8988T (cell line): ENCODE measurements at places on chromosomes 16 and 17.
A peak's percentile ranks its signal among the peaks of the same experiment; 100 is the strongest.

DNA sequence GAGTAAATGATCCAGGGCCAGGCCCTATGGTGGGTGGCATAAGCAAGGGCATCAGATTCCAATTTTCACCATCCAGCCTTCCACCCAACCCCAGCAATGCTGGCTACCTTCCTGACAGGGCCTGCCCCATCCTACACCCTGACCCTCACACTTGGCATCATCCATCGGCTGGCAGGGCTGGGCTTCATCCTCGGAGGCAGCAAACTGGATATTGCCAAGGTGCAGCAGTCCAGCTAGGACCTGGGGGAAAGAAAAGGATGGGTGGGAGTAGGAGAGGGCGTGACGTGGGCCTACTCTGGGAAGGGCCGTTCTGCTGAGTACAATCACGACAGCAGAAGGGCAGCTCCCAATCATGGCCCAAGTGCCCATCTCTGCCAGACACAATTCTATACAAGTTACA, 23.5 kb downstream of the MYO19 start:
- no peak for DNase-seq

DNA sequence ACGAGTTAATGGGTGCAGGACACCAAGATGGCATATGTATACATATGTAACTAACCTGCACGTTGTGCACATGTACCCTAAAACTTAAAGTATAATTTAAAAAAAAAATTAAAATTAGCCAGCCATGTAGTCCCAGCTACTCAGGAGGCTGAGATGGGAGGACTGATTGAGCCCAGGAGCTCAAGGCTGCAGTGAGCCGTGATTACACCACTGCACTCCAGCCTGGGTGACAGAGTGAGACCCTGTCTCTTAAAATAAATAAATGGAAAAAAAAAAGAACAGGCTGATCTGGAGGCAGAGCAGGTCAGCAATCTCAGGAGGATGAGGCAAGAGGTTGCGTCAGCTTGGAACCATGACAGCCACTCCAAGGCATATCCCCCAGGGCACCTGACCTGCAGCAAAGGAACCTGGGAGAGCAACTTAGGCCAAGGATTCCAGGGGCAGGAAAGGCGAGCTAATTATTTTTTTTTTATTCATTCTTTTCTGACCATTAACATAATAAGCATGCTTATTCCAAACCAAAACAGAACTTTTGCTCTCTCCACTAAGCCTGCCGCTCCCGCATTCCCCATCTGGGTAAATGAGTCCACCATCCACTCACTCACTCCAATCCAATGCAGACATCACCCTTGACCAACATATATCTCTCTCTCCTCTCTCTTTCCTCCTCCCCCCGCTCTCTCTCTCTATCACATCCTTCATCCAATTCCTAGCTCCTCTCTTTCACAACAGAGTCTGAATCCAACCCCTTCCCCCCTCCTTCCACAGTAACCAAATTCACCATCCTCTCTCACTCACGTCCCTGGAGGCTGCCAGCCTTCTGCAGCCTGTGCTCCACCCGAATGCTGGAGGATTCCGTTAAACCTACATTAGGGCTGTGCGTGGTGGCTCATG, 47.7 kb downstream of the TK2 start:
- DNase-seq, result no peak

GRCh38 chr17:45906927-45907622, 12.7 kb downstream of the MAPT start:
- DNase-seq, result no peak

GRCh38 chr16:68902003-68902968, 59.0 kb downstream of the TANGO6 start:
- no peak for DNase-seq

DNA sequence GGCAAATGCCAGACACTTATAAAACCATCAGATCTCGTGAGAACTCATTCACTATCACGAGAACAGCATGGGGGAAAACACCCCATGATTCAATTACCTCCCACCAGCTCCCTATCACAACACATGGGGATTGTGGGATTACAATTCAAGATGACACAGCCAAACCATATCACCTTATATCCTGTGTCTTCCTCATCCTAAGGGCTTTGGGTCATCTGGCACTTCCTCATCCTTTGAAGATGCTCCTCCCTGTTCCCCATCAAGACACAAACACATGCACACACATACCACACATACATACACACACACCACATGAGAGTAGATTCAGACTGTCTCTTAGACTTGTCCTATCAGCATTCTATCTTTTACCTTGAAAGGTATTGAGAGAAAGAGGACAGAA, 2.8 kb upstream of the PMFBP1 start:
- DNase-seq, result no peak

- DNase-seq, result no peak
Observed at GRCh38 chr16:48126801-48127644, 28.8 kb downstream of the ABCC12 start.

DNA sequence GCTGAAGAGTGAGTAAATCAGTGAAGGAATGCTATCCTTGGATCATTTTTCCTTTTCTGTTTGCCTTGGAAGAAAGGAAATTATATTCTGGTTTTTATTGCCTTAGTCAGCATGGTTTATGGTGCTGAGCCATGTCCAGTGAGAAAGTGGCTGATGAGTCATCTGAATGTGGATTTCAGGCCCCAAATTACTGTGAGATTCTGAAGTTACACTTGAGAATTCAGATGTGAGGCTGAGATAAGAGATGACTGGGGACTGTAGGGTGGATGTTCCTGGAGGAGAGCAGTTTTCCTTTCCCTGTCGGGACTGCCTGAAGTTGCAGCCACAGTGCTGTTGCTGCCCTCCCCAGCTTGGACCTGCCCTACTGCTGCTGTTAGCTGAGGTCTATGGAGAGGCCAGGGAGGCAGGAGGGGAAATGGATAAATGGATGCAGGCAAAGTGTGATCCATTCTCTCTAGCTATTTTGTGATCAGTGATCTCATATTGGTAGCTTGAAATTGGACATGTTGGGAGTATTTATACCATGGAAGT, 4.2 kb upstream of the MAP3K14 start:
- peak; percentile 61 for DNase-seq

GRCh38 chr17:80637048-80637781, 92.6 kb downstream of the RPTOR start:
- no peak for DNase-seq

GRCh38 chr16:641326-642188, at the start of gene MCRIP2:
TSS of gene MCRIP2 (plus strand) at chr16:641828. CDS start at chr16:641992, 164 bp downstream.
- peak; percentile 96 for DNase-seq

- DNase-seq, result no peak
Observed at GRCh38 chr16:74570412-74571301, 36.3 kb downstream of the GLG1 start.

DNA sequence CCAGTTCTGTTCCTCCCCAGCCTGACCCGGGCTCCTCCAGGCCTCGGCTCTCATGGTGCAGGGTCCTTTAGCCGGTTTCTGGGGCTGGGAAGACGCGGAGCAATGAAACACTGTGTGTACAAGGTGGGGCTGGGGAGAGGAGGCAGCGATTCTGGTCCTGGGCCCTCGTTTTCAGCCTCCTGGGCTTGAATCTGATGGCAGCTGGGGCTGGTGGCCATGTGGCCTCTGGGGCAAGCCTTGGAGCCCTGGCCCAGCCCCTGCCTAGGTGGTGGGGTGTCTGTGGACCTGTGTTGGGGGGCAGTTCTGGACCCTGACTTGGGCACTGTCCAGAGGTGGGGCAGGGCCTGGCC, 4.1 kb downstream of the FOXJ1 start:
- DNase-seq, result no peak

- no peak for DNase-seq
Observed at GRCh38 chr17:82195675-82196672, 16.7 kb downstream of the CCDC57 start.

DNA sequence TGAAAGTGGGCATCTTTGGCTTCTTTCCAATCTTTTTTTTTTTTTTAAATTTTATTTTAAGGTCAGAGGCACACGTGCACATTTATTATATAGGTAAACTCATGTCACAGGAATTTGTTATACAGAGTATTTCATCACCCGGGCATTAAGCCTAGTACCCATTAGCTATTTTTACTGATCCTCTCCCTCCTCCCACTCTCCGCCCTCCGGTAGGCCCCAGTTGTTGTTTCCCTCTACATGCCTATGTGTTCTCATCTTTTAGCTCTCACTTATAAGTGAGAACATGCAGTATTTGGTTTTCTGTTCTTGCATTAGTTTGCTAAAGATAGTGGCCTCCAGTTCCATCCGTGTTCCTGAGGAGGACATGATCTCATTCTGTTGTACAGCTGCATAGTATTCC, 108.5 kb downstream of the CYB561 start:
- DNase-seq, result no peak

DNA sequence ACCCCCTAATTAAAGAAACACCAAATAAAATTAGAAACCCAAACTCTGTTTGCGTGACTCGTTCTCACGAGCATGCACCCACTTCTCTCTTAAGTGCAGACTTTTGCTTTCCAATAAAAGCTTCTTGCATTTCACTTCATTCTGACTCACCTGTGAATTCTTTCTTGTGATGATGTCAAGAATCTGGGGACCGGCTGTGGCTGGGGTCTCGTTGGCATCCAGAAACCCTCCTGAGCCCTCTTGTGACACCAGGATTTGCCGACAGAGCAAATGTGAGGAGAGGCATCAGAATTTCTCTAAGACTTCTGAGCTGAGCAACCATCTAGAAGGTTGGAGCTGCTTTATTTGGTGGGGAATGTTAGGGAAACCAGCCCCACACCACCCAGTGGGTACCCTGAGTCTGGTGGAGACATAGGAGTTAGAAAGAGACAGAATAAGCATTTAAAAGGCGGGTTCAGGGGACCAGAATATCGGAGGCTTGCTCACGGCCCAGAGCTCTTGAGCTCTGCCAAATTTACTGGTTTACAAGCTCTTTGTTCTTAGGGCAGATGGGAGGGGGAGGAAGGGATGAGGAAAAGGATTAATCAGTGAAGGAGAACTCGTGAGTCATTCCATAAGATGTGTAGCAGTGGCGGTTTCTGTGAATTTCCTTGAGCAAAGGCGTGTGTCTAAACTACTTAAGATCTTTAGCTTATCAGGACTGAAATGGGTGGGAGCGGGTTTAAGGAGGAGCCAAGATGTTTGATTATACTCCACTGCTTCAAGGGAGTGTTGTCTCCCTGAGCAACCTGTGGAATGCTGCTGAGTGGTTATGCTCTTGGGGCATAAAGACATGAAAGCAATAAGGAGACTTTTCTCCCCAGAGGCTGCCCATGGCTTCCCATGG, 24.2 kb upstream of the TMC5 start:
- no peak for DNase-seq

GRCh38 chr17:8455665-8456209, 20.1 kb downstream of the NDEL1 start:
- DNase-seq, result no peak

DNA sequence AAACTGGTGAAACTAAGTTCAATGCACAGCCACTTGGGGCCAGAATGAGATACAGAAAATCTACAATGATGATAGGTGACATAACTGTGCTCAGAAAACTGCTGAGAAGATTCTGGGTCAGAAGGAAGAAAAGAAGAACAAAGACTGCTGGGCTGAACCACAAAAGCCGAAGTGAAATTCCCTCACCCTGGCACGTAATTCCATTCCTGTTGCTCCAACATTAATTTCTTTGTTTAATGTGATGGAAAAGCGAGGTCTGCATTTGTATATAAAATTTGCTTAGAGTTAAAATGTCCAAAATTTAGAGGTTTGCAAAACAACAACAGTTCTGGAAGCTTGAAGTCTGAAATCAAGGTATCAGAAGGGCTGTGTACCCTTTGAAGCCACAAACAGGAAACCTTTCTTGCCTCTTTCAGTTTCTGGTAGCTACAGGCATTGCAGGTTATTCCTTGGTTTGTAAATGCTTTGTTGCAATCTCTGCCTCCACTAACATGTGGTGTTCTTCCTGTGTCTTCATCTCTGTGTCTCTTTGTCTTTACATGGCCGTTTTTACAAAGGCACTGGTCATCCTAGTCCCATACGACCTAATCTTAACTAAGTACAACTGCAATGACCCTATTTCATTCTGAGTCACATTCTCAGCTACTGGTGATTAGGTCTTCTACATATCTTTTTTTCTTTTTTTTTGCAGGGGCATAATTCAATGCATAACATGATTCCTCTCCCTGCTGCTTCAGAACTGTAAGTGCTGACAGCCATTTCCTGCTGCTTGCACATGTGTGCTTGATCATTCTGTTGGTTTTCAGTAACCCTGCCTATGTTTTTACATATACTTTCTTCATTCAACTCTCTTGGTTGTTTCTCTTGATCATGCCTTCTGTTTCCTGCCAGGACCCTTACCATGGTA, 603.0 kb upstream of the CDH8 start:
- DNase-seq, result no peak

- DNase-seq, result no peak
Observed at GRCh38 chr16:5916711-5917191, 819.2 kb upstream of the EEF2KMT start.

DNA sequence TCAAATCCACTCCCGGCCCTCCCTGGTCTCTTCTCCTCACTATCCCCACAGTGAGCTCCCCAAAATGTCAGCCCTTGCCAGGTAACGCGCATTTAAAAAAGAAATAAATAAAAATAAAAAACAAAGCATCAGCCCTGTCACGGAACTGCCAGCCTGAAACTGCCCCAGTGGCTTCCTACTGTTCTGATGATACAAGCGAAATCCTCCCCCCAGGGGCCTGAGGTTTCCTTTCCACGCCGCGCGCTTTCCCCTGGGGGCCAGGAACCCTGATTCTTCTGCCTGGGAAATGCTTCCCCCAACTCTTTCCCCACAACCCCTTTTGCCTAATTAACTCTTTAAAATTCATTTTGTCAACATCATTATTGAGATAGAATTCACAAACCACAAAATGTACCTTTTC, 12.2 kb upstream of the RPH3AL start:
- DNase-seq, result no peak

- DNase-seq, result no peak
Observed at GRCh38 chr17:1002412-1002753, 5.5 kb downstream of the TIMM22 start.
